ENCODE measurements at places on chromosomes 6 and 20.

GRCh38 chr6:97262676-97263075, 20.3 kb downstream of the MMS22L start:
- DNase-seq: no peak

GRCh38 chr20:47262008-47262364, 94.5 kb downstream of the ZMYND8 start:
- no peak for DNase-seq

DNA sequence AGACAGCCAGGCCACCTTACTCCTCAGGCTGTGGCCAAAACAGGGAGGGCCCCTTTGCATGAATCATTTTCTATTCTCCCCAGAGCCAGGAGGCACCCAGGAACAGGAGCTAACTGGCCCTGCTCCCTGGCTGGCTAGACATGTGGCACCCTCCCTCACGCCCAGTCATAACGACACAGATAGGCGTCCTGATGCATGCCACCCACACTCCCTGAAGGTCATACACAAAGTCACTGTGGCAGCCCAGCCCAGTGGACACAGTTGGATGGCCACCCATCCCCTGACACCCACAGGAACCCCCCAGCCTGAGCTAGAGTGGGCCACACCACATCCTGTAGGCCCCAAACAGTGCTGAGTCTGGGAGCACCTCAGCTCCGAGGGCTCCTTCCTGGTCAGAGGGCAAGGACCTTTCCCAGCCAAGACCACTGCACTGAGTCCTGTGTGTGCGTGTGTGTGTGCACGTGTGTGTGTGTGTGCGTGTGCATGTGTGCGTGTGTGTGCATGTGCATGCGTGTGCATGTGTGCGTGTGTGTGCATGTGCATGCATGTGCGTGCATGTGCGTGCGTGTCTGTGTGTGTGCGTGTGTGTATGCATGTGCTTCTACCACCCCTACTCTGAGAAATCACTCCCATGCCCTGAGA, 21.6 kb downstream of the TFEB start:
- DNase-seq: no peak

DNA sequence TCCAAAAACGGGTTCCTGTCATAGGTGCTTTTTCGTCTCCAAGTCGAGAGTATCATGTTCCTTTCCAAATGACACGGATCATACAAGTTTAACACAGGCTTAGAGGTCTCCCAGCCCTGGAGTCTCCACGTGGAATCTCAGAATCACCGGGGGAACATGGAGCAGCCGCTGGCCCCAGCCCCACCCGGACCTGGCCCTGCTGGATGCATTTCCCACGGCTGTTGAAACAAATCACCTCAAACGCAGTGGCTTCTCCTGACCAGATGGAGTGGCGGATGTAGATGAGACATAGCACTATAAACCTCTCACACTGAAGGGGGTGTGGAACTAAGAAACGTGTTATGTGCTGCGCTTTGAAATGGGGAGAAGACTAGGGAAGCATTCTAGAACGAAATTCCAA, 70.0 kb upstream of the FRMD1 start:
- no peak for DNase-seq

Measured in CD4-positive, alpha-beta T cell treated with Interleukin-6 at 100 ng/mL for 8 hours (primary cell).